ENCODE measurements at places on chromosomes 1 and 21. TPM values are rescaled to one million over a fixed set of nuclear protein-coding genes. Genes with fewer than 3 reads are reported as not detected.

The ATAD3B gene
- total RNA-seq = 193 TPM

The FCGR1A gene
- not detected for total RNA-seq

The RNU1-3 gene
- total RNA-seq = 1,616 TPM

The SFT2D2 gene
- 37.1 TPM for total RNA-seq

The NES gene
- 0.05 TPM for total RNA-seq

The THRAP3 gene
- total RNA-seq = 145 TPM

The PRDM16 gene
- total RNA-seq = not detected

The SYDE2 gene
- total RNA-seq = 2.2 TPM

The PTTG1IP gene
- 37.6 TPM for total RNA-seq

The OR2G6 gene
- total RNA-seq = not detected

The IL22RA1 gene
- not detected for total RNA-seq

DNA sequence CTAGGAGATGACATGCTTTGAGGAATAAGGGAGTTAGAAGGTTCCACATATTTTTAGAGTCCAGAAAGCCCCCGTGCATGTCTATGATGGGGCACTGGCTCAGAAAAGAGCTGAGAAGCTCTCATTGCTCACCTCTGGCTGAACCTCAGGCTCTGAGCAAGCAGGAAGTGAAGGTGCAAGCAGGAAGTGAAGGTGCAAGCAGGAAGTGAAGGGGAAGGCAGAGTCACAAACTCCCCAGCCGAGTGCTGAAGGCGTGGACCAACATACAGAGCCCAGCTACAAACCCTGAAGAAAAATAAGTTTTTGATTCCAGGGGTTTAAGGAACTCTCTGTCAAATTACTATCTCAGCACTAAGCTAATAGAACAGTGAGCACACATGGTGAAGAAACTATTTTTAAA is 7.0 kb downstream of the KRTAP10-8 start:
- peak; percentile 50 for DNase-seq

DNA sequence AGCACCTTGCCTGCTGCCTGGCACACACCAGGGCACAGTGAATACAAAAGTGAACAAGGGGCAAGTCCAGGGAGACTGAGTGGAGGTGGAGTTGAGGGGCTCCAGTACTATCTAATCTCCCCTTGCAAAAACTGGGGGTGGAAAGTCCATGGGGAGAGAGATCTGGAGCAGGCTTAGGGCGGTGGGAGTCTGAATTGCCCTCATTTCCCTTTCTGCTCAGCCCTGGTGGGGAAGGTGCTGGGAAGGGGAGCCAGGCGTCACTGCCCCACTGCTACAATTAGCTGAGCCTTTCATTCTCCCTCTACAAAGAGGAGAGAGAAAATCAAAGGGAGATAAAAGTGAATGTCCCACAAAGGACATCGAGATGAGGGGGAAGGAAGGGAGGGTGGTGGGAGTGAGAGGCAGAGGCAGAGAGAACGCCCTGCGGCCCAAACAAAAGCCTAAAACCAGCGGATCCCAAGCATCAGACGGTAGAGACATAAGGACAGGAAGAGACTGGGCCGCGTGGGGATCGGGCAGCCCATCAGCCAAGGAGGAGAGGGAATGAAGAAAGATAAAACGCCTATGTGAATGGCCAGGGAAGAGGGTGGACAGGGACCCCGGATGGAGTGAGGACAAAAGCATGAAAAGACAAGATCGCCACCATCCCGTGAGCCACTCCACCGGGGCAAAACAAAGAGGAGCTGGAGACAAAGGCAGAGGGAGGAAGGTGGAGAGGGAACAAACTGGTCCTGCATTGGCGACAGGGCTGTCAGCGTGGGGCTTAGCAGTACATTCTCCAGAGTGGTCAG is 46.8 kb upstream of the SOX13 start:
- no peak for DNase-seq

DNA sequence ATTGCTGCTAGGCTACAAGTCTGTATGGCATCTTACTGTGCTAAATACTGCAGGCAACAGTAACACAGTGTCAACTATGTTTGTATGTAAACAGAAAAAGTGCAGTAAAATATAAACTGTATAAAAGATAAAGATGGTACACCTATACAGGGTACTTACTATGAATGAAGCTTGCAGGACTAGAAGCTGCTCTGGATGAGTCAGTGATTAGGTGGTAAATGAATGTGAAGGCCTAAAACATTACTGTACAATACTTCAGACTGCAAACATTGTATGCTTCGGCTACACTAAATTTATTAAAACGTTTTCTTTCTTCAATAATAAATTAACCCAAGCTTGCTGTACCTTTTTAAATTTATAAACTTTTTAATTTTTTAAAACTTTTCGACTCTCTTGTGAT is 97.1 kb downstream of the HLX start:
- no peak for DNase-seq

- no peak for DNase-seq
These were observed 8.9 kb downstream of the TAGLN2 start for GRCh38 chr1:159916242-159917051.

DNA sequence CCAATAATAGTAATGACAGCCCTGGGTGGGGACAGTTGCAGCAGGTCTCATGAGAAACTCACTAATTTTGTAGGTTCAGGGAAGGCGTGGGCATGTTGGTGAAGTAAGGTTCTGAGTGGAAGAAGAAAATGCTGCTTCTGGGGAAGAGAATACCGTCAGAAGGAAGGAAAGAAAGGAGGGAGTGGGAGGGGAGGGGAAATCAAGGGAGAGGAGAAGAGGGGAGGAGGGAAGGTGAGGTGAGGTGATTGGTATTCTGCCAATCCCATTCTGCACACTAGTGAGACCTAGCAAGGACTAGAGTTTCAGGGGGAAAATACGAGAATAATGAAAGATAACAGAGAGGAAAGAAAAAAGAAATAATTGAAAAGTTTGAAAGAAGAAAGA is 32.4 kb upstream of the MGST3 start:
- no peak for DNase-seq

DNA sequence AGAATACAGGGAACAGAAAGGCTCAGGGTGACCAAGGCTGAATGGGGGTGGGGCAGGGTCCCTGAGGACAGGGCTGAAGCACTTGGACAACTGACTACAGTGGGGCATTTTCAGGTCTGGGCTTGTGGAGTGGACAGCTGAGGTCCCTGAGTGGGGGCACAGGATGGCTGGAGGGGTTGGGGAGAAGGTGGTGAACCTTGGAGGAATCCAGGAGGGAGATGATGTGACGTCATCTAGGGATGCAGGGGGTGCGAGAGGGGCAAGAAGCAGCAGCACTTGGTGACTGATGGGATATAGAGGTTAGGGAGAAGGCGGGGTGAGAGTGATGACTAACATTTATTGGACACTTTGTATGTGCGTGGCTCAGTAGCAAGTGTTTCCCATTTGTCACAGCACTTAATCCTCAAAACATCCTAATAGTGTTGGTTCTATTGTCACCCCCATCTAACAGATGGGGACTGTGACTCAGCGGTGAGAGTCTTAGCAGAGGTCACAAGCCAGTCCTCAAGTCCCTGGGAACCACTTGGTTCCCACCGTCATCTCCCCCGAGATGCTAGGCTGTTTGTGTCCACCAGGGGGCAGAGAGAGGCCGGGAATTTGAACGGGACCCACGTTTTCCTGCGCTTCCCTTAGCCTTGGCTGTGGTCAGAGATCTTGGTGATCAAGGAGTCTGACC is 27.9 kb upstream of the BMP8B start:
- DNase-seq = peak; percentile 67

- no peak for DNase-seq
These were observed 174.2 kb downstream of the PTPRU start for GRCh38 chr1:29410476-29410875.

GRCh38 chr1:31981456-31981839 is 32.2 kb upstream of the KHDRBS1 start:
- DNase-seq = no peak

DNA sequence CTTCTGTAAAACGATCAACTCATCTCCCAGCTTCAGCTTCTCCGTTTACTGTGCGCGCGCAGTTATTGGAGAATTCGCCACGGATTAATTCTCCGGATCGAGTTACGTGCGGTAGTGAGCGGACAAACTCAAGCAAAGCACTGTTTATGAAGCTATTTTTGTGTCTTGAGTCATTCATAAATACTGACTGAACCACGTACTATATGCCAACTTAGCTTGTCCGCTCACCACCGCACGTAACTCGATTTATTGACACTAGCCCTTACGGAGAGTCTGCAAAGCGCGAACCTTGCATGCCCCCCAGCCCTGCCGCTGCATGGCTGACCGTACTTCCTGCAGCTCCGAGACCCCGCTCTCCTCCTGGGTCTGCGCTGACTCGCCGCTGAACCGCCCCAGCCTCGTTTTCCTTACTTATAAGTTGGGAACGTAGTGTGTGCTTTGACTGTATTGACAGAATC is 773 bp downstream of the CHD1L start:
- no peak for DNase-seq

DNA sequence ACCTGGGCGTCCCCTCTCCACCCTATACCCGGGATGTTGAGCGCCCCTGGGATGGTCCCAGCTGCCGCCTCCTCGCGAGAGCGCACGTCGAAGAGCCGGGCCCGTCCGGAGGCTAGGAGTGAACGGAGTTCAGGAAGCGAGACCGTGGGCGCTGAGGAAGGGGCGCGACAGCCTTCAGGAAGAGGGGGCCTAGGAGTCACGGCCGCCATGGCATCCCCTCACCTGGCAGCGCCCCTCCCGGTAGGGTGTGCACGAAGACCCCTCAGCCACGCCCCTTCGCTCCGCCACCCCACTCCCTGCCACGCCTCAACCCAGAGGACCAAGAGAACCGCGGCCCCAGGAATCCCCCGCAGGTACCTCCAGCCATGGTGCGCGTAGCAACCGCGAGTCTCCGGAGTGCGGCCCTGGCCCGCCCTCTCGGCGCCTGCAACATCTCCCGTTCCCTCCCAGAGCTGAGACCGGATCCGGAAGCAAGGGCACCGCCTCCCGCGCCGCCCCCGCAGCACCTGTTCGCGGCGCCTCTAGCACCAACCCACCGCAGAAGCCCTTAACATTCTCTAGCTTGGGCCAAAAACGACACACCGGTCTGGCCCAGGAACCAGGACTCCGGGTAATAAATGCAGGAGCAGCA is at the start of gene TSTD1:
Gene TSTD1, minus strand, starts transcription at position 442 of the 631 bp plus-strand sequence. Its CDS starts 75 bp downstream, at position 367.
- peak; percentile 81 for DNase-seq

GRCh38 chr1:22500058-22500457 is 48.4 kb downstream of the ZBTB40 start:
- DNase-seq = no peak

DNA sequence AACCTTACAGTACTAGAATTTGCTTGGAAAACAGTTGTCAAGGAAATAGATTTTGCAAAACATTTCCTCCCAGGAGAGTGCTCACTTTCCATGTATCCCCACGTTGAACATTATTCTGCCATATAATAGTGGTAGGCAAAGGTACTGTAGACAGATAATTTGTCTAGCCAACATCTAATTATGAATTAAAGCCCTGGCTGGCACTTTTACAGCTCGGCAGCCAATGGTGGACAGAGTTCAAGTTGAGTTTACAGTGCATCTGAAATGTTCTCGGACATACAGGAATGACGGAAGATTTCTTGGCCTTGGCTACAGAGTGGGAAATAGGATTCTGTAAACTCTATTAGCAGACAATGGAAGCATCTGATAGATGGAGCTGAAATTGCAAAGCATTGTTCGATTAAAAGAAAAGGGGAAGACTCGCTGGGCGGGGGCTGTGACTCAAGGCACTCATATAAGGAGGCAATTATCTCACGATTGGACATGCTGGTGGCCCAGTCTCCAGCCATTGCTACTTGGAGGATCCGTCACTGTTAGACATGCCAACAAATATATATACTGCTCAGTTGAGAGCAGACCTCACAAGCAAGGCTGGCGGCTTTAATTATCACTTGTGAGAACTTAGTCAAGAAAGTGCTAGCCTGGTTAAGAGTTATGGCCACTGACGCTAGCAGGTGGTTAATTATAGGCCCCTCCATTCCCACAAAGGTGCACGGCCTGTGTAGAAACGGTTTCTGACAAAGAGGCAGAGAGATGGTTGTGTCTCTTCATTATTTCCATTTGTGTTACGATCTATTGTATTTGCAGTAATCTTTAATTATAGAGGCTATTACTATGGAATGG is 48.0 kb downstream of the MAN1C1 start:
- no peak for DNase-seq

DNA sequence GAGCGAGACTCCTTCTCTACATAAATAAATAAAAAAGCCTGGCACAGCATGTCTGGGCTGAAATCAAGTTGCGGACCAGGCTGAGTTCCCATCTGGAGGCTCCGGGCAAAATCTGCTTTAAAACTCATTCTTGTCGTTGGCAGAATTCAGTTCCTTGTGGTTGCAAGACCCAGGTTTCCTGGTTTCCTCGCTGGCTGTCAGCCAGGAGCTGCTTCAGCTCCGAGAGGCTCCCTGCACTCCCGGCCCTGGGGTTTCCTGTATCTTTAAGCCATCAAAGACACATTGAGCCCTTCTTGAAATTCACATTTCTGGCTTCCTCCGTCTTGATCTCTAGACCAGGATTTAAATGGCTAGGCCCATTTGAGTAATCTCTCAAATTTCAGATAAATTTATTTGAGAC is 20.6 kb upstream of the SCCPDH start:
- no peak for DNase-seq

- DNase-seq = no peak
These were observed 29.6 kb downstream of the NVL start for GRCh38 chr1:224300346-224300745.

- no peak for DNase-seq
These were observed 57.6 kb downstream of the OLFML2B start for GRCh38 chr1:161966067-161966466.

- DNase-seq = no peak
These were observed 25.3 kb upstream of the TMCO1 start for GRCh38 chr1:165793951-165794350.

DNA sequence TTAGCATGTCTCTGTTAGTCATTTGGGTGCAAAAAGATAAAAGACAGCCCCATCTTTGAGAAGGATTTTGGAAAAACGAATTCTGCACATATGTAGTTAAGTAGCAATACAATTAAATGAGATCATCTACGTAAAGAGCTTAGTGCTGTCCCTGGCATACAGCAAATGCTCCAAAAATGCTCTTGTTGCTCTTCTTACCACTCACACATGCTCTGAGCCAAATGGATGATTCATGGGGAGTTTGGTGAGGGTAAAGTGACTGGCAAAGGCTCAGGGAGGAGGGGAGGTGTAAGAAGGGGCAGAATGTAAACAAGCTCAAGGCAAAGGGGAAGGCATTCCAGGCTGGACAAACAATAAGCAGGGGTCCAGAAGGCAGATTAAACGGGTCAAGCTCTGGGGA is 191.9 kb downstream of the AK5 start:
- DNase-seq = no peak

DNA sequence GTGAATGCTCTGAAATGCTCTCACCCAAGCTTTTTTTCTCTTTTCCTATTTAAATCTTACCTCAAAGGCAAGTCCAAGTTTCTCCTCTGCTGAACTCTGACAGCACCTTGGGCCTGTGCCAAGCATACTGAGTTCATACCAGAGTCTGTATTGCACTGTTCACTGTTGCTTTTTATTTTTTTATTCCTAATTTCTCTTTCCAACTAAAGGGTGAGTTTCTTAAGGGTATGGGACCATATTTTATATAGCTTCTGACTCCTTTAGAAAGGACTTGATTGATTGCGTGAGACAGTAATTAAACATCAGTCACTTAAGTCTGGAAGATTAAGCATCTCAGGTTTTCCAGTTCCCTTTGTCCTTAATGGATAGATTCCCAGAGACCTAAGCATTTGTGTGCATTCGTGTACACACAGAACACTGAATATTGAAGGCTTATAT is 69.9 kb downstream of the CACHD1 start:
- no peak for DNase-seq

Data from activated T-cell treated with anti-CD3 and anti-CD28 coated beads, Interleukin-2, amount 50 U/mL, for 4 hours (primary cell).